Epithelial cell of proximal tubule (primary cell): ENCODE measurements at places on chromosomes 12 and 14.

DNA sequence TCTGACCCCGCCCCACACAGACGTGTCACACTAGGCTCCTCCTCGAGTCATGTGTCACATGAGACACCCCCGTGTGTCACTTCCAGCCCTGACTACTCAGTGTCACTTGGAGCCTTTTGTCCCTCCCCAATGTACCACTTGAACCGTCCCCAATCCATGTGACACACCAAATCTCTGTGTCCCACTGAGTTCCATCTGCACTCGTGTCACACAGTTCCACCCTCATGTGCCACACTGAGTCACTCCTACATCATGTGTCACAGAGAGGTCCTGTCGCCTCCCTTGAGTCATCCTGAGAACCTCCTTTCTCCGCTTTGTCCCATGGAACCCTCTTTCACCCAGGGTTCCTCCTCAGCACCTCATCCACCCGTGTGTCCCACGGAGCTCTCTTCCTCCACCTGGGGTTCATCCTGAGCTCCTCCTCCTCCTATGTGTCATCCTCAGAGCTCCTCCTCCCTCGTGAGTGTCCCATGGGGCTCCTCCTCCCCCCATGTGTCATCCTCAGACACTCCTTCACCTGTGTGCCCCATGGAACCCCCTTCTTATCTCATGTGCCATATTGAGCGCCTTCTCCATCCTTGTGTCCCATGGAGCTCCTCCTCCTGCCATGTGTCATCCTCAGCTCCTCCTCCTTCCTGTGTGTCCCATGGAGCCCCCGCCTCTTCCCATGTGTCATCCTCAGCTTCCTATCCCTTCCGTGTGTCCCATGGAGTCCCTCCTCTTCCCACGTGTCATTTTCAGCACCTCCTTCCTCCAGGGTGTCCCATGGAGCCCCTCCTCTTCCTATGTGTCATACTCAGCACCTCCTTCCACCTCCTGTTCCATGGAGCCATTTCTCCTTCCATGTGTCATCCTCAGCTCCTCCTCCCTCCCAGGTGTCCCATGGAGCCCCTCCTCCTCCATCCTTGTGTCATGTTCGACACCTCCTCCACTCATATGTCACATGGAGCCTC lies 32.0 kb downstream of the RTL1 start:
- DNase-seq = no peak

DNA sequence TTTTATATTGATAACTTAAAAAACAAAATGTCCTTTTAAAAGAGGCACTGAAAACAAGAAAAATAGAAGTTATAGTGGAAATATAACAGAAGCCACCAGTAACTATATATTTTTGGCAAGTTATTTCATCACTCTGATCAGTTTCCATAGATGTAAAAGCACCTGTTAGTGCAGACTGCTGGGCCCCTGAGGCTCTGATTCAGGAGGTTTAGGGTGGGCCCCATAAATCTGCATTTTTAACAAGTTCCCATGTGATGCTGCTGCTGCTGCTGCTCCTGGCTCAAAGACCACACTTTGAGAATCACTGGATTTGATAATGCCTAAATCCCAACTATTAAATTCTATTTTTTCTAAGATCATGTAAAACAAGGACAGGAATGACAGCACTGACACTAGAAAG lies 251.1 kb downstream of the MED13L start:
- no peak for DNase-seq

DNA sequence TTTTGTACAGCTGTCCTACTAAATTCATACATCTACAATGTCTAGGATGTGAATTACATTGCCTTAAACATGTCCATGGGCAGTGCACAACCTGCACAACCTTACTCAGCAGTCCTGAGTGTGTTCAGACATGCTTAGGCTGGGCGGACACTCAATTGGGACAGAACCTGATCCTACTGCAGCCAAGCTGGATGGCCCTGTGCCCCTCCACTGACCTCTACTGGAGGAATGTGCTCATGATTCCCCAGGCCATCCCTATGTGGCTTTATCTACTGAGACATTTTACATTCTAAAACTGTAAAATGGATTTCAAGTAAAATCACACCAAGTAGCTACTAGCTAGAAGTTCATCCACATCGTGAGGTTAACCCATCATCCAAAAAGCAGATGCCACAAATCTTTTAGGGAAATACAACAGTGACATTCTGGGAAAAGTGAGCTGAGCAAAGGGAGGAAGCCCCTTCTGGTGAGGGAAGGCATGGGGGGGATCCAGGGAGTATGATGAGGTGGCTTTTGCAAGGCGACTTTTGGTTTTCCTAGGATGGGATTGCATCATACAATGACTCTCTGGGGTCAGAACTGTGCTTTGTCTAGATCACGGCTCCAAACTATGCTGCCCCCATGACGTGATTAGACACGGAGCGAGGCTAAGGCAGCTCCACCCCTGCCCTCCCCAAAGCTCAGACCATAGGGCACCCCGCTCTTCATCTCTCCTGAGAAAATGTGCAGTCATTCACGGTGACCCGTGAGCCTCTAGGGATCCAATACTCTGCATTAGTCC lies 911.7 kb upstream of the TMEM132C start:
- no peak for DNase-seq

GRCh38 chr12:56687223-56688128 lies 608 bp downstream of the PTGES3 start:
- DNase-seq = no peak

GRCh38 chr12:77521508-77522115 lies 309.1 kb upstream of the NAV3 start:
- DNase-seq = no peak

- no peak for DNase-seq
Observed at GRCh38 chr12:5593086-5593485, 161.2 kb downstream of the NTF3 start.

DNA sequence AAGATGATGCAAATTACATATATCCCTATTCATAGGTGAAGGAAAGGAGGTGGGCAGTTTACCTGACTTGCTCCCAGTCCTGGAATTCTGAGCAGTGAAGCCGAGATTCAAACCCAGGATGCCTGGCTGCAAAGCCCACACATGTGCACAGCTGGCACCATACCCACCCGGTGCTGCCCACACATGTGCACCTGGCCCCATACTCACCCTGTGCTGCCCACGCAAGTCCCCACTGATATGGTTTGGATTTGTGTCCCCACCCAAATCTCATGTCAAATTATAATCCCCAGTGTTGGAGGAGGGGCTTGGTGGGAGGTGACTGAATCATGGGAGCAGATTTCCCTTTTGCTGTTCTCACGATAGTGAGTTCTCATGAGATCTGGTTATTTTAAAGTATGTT lies 179.2 kb upstream of the C14orf180 start:
- no peak for DNase-seq

GRCh38 chr14:104715416-104715815 lies 8.6 kb upstream of the ADSS1 start:
- no peak for DNase-seq

GRCh38 chr12:100799770-100800169 lies 5.2 kb downstream of the ANO4 start:
- DNase-seq = no peak

DNA sequence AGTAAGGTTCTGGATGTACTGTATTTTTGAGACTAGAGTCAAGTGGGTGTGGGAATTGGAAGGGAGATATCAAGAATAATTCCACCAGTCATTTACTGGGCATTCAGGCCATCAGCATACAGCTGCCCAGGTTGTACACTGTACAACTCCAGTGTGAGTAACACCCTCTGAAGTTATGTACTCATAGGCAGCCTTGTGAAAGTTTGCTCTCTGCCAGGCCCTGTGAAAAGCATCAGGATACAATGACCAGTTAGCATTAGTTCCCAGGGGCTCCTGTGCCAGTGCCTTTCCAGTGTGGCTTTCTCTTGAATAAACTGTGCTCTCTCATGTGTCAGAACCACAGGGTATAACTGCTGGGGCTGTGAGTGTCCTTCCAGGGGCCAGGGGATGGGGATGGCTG lies 89.7 kb downstream of the LGMN start:
- no peak for DNase-seq

GRCh38 chr12:4265280-4265679 lies 8.3 kb upstream of the CCND2 start:
- DNase-seq = no peak

DNA sequence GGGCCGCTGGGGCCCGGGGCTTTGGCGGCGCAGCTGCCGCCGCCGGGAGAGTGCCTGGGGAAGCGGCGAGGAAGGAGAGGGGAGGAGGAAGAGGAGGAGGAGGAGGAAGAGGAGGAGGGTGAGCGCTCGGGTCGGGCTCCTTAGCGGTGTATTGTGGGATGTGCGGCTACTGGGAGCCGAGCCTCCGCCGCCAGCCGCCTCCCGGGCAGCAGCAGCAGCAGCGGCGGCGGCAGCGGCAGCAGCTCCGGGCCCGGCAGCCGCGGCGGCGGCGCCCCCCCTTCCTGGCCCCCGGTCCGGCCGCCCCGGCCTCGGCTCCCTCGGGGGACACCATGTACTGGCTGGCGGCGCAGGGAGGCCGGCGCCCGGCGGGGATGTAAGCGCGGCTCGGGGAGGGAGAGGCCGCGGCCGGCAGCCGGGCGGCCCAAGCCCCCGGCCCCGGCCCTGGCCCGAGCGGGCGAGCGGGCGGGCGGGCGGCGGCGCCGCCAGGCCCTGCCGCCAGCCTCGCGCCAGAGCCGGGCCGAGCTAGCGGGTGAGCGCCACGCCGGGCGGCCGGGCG lies at the start of gene SETD1B:
TSS of gene SETD1B (plus strand) at position 149 of the 556 bp plus-strand sequence. CDS start 729 bp downstream, outside the sequence.
- DNase-seq = no peak

GRCh38 chr12:106112145-106112821 lies 26.5 kb downstream of the NUAK1 start:
- DNase-seq = no peak

- DNase-seq = no peak
Observed at GRCh38 chr14:99436247-99437180, 44.1 kb downstream of the SETD3 start.

- no peak for DNase-seq
Observed at GRCh38 chr14:21874946-21875345, 201.3 kb upstream of the OR4E1 start.

GRCh38 chr14:91732859-91733477 lies 1.1 kb upstream of the CATSPERB start:
- DNase-seq = no peak

- DNase-seq = no peak
Observed at GRCh38 chr12:765840-766239, 13.5 kb downstream of the WNK1 start.

DNA sequence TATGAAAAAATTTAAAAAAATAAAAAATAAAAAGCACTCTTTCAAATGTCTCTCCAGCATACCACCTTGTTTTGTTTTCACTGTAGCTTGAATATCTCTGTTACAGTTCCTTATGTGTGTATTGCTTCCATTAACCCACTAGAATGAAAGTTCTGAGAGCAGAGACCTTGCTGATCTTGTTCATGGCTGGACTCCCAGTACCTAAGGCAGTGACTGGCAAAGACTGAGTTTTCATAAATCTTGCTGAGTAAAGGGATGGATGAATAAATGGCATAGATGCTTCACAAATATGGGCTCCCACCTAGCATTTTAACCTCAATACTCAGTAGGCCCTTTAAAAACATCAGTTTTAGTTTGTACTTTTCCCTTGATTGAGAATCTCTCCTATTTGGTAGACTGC lies 915.9 kb downstream of the DIO2 start:
- DNase-seq = no peak

DNA sequence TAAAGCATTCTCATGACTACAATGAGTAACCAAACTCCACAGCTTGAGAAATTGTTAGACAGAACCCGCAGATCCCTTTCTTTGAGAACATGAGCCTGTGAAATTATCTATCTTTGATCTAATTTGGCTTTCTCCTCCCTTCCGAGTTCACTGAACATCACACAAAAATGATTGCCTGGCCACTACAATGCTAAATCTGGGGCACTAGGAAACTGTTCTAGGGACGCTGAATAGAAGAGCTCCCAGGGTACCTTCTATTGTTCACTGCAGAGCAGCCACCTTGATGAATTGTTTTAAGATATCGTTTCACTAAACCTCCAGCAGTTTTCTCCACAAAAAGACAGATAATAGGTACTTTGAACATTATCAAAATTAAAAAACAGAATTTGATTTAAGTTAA lies 47.5 kb downstream of the SINHCAF start:
- DNase-seq = no peak

DNA sequence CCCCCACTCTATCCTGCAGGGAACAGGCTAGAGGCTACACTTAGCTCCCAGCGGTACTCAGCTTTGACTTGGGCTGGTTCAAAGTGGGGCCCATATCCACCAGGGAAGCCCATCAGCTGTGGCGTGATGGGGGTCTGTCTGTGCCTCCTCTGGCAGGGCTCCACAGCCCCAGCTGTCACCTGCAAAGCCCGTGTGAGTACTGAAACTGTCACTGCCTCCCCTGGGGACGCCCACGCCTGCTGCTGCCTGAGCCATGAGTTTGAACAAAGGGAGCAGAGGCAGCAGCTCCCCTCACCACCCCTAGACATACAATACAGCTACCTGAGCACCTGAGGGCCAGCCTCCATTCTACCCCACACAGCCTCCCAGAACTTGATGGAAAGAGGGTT lies 5.0 kb downstream of the REM2 start:
- no peak for DNase-seq

DNA sequence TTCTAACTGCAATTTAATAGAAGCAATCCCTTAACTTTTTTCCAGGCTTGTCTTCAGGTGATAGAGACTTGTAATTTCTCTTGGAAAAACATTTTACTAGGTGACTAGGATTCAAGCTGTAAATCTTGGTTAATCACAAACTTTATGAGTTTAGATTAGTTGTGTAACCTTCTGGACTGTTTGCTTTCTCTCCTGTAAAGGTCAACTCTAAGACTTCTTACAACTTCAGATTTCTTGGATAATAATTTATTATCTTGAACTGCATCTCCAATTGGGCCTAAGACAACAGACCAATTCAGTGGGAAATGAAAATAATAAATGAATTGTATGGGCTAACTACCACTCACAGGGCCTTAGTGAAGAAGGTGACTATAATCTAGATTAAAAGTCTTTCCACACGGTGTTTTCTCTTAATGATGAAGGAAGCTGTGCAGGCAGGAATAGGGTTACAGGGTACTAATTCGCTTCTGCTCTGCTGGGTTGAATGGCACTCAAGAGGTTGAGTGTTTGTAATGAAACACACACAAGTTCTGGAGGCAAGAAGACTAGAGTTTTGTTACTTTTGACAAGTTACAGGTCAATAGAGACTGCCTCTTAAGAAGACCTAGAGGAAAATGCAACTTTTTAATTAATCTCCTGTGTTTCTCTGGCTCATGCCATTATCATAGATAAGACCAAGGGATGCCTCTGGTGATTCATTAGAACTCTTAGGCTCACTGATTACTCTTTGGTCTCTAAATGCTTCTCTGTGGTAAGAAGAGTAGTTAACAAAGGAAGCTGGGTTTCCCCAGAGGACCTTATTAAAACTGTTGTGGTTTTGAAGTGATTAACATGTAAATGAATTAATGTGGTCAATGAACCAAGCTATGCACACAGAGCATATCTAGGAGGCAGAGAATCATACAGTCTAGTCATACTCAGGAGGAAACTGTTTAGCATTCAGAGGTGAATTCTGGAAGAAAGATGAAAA lies 30.0 kb upstream of the OR4E1 start:
- DNase-seq = no peak
